ENCODE measurements at places on chromosomes 1 and 21.

GRCh38 chr1:102097451-102097850, 100.7 kb upstream of the OLFM3 start:
- no peak for DNase-seq

DNA sequence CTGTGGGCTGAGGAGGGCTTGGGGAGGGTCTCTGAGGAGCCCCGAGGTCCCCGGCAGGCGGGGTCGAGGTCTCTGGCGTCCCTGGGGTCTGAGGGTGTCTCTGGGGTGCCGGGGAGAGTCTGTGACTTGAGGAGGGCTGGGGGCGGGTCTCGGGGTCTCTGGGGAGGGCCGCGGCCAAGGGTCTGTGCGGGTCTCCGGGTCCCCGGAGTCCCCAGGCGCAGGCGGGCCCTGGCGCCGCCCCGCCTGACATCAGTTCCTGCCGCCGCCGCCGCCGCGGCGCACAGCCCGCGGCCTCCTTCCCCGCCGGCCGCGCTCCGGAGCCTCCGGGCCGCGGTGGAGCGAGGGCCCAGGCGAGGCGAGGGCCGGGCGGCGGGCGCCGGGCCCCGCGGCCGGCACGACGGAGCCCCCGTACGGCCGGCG, at the start of gene PLEKHM2:
Gene PLEKHM2, plus strand, starts transcription at position 279 of the 420 bp plus-strand sequence. CDS start 239 bp downstream, outside the sequence.
- DNase-seq, result peak; percentile 49

DNA sequence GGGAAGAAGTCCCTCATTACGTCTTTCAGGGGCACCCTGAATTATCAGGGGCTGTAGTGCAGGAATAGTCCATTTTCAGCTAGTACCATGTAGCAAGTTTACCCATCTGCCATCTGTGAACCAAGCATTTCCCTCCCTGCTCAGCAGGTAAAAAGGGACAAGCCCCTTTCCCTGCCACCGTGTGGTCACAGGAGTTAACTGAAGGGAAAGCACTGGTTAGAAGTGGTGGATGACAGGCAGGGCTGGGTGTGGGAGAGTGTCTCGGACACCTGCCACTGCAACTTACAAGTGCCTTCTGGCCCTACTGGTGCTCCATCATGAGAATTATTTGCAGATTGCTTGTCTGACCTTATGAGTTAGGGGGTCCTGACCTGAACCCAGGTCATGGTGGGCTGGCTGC, 32.0 kb upstream of the IGSF5 start:
- no peak for DNase-seq

- DNase-seq, result no peak
Measured at GRCh38 chr1:218778257-218779126, 395.2 kb upstream of the LYPLAL1 start.

GRCh38 chr1:119485201-119485600, 21.8 kb upstream of the HSD3B1 start:
- DNase-seq, result no peak

GRCh38 chr1:220775240-220775853, 11.4 kb upstream of the MTARC1 start:
- no peak for DNase-seq

- DNase-seq, result no peak
Measured at GRCh38 chr1:44024903-44025525, 6.2 kb downstream of the SLC6A9 start.

- no peak for DNase-seq
Measured at GRCh38 chr1:93964777-93965200, 55.6 kb upstream of the GCLM start.

GRCh38 chr1:222161676-222162075, 386.2 kb downstream of the HHIPL2 start:
- no peak for DNase-seq

DNA sequence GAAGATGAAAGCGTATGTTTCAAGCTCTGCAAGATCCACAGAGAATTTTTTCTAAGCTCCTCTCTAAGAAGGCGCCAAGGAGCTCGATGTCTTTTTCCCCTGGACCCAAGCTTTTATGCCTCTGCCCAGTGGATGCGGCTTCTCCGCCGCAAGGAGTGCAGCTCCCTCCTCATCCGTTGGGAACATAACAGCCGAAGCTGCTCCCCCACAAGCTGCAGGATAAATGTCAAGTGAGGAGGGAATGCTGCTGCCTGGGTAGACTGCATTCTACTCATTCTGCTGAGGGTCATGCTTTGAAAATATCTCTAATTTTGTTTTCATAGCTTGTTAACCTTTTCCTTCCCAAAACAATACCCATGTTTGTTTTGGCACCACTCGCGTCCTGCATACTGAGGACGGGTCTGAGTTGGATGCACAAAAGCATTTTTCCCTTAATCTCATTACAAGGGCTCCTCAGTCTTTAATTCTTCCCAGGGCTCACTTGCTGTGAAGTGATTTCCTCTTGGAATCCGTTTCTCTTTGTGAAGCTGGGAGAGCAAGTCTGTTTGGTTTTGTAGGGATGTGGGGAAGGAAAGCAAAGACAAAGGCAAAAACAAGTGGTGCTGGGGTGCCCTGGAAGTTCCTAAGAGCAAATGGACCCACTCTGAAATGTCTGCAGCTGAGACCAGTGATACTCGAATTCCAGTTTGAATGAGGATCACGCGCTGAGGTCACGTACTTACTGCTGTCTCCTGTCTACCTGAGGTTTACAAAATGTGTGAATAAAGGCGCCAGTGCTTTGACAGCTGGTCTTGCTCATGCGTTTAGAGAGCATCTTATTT, 134.0 kb upstream of the IRF2BP2 start:
- DNase-seq, result no peak

DNA sequence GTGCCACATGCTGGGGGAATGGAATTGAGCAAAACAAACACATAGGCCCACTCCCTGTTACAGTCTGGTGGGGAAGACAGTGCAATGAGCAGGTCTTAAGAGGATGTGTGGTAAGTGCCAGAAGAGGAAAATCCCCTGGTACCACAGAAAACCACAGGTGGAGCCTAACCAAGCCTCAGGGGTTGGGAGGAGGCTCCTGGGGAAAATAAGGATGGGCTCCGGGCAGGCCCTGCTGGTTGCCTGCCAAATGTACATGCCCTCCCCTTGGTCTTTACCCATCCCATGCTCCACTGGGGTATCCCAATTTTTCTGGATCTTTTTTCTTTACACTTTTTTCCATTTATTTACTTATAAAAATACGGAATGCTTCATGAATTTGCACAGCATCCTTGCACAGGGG, 40.4 kb downstream of the ATP1A1 start:
- DNase-seq, result no peak

DNA sequence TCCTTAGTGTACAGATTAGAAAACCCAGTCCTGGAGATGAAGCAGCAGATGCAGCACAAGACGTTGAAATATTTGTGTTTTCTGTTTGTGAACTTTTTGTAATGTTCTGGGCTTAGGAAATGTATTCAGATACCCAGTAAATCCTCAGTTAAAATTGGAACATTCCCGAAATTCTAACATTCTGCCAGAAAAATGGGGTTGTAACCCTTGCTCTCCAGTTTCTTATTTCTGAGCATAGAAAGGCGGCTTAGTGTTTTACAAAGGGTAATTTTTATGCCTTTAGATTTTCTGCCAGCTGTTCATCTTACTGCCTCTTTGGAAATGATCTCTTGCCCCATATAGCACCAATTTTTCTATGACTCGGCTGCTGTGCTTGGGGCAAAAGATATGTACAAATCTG, 20.6 kb downstream of the DDI2 start:
- DNase-seq, result no peak

GRCh38 chr1:182955596-182956588, 2.9 kb upstream of the SHCBP1L start:
- DNase-seq, result peak; percentile 77

- no peak for DNase-seq
Measured at GRCh38 chr21:29196670-29197191, 66.3 kb downstream of the MAP3K7CL start.

DNA sequence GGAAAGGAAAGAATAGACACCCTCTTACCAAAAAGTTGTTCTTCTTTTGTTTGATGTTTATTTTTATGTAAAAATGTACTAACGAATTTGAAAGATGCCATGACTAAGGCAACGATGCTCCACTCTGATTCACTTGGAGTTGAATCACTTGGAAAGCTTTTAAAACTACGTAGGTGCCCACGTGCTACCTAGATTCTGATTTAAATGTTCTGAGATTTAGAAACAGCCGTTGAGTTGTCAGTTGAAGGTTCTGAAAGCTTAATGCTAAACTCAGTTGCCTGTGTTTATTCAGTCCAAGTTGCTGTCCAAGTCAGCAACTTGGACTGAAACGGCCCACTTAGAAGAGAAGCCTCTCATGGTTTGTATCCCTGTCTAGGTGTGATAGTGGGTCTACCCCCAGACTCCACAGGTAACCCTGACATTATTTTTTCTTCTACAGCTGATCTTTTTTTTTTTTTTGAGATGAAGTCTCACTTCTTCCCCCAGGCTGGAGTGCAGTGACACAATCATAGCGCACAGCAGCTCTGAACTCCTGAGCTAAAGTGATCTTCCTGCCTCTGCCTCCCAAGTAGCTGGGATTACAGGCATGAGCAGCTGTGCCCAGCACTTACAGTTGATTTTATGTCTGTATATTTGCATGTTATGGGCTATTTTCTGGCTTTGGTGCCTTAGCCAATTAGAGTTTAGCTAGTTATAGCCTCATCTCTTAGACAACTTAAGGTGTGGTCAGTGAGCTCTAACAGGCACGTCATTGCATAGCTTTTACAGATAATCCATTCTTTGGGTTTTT, 1.4 kb upstream of the VAMP4 start:
- DNase-seq, result peak; percentile 77

DNA sequence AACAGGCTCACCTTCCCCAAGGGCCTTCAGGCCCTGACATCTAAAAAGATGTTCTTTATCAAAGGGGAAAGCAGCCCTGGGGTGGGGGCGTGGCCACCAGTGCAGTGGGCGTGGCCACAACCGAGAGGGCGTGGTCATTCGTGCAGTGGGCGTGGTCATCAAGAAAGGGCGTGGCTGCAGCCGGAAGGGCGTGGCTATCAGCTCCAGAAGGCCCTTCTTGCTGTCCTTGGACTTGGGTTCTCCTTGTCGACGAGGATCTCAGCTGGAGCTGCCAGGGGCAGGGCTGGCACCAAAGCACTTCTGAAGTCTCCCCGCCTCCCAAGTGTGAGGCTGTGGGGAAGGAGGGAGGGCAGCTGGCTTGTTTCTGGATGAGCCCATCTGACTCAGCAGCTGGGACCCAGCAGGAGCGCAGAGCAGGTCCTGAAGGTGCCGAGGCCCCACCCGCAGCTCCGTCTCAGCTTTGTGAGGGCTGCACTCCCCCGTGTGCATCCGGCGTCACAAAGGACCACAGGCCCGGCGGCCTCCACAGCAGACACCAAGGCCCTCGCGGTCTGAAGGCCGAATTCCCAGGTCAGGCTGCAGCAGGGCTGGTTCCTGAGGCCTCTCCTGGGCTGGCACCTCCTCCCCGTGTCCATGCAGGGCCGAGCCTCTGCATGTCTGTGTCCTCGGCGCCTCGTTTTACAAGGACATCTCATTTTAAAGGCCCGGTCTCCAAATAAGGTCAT, 12.8 kb downstream of the PDE9A start:
- no peak for DNase-seq
